GM23338 (cell line): ENCODE measurements at places on chromosomes 13 and 19.

DNA sequence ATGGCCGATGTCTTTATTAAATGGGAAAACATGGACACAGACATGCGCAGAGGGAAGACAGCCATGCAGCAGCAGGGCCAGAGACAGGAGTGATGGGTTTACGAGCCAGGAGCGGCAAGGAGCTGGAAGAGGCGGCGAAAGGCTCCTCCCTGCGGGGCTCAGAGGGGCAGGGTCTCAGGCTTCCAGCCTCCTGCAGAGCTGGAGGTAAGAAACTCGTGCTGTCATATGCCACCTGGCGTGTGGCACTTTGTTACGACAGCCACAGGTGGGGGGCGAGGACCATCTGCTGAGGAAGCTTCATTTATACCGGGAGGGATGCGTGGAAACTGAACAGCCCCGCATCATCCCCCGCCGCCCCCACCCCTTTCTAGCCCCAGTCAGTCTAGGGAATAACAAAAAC lies 52.0 kb upstream of the SPACA7 start:
- DNase-seq = no peak

- no peak for DNase-seq
Measured at GRCh38 chr19:45823182-45823581, 8.1 kb upstream of the RSPH6A start.

- DNase-seq = no peak
Measured at GRCh38 chr13:23268441-23268840, 87.7 kb downstream of the SGCG start.

DNA sequence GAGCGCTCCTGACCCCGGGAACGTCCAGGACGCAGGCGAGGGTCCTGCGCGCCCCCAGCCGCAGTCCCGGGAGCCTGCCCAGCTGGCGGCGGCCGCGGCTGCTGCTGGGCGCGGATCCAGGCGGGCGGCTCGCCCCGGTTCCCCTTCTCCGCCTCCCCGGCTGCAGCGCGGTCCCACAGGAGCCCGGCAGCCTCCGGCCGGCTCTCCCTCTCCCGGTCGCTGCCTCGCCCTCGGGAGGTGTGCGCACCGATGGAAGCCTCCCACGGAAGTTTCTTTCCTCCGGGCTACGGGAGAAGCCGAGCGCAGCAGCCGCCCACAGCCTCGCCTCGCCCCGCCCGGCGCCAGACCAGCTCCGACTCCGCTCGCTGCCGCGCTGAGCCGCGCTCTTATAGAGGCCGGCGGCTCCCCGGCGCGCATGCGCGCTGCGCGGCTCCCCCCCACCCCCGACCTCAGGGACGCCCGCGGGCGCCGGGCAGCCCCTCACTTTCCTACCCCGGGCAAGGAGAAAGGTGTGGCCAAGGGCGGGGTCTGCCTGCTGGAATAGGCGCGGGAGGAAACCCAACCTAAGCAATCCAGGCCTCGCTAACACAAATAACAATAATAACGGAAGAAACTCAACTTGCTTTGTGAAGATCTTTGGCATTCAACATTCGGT lies at the start of gene SHISA2:
TSS of gene SHISA2 (minus strand) at position 360 of the 655 bp plus-strand sequence. CDS start 1,041 bp downstream, outside the sequence.
- peak; percentile 82 for DNase-seq

DNA sequence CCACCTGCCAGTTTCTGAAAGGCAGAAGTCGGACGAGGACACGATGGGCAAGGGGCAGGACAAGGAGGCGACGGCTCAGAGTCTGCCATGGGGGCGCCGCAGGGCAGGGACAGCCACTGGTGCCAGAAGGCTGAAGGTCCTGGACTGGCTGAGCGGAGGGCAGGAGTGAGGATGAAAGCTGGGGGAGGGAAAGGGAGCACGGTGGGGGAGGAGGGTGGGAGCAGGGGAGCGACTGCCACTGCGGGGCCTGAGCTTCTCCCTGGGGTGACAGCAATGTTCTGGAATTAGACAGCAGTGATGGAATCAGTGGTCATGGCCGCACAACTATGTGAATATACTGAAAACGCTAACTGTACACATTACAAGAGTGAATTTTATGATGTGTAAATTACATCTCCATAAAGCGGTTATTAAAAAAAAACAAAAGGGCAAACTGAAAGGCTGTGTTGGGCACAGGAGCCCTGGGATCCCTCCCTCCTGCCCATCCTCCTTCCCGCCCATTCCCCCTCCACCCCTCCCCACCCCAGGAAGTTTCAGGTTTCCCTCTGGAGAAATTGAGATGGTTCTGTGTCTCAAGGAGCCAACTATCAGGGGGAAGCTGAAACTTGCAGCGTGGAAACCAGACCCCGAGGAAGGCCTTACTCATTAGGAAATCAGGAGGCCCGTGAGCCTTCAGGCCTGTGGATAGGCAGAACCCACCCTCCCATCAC lies 15.9 kb downstream of the MLLT1 start:
- DNase-seq = no peak

DNA sequence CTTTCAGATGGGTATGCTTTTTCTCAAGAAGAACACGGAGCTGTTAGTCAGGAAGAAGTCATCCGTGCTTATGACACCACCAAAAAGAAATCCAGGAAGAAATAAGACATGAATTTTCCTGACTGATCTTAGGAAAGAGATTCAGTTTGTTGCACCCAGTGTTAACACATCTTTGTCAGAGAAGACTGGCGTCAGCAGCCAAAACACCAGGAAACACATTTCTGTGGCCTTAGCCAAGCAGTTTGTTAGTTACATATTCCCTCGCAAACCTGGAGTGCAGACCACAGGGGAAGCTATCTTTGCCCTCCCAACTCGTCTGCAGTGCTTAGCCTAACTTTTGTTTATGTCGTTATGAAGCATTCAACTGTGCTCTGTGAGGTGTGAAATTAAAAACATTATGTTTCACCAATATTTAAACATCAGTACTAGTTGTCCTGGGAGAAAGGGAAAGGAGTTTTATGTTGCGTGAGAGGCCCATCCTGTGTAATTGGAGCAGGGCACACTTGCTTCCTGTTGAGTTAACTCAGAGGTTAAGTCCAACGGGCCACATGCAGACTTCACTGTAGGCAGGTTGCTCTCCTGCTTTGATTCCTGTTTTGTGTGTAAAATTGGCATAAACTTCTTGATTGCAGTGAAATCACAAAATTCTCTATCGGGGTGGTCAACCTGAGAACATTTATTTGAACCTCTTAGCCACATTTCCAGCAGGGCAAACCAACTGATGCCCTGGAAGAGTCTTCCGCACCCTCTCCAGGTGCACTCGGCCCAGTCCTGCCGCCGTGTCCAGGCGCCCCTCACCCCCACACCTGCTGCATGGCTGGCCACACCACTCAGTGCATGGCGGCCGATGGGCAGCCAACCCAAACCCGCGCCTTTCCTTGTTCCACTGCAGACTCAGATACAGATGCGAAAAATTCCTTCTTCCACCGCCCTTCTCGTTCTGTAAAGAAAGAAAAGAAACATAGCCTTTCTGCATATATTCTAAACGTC lies 31.6 kb downstream of the SHISA2 start:
- DNase-seq = no peak

GRCh38 chr13:112417079-112417478 lies 40.9 kb downstream of the SPACA7 start:
- DNase-seq = no peak

- peak; percentile 83 for DNase-seq
Measured at GRCh38 chr13:107650081-107650701, 565.1 kb downstream of the LIG4 start.

DNA sequence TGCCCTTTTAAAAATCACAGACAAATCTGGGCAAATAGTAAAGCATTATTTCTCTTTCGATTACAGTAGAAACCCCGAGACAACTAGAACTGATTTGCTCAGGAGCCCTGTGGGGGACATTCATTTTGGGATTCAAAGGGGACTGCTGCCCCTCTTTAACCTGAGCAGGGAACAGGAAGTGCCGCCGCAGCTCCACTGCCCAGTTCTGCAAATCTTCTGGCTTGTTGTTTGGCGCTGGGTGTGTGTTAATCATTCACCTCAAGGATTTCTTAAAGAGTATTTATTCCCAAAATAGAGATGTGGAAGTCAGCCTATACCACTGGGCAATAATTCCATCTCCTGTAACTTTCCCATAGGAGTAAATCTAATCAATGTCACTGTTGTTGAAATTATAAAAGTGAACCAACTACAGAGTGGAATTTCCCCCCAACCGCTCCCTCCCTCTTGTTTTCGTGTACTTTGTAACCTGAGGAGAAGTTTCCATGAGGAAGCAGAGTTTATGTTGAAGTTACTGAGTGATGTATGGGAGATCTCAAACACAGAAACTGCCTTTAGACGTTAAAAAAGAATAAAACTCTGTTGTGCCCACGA lies 515.8 kb downstream of the KLF12 start:
- DNase-seq = peak; percentile 13
